ENCODE measurements at places on chromosomes 6 and 20.
A peak's percentile ranks its signal among the peaks of the same experiment; 100 is the strongest.

DNA sequence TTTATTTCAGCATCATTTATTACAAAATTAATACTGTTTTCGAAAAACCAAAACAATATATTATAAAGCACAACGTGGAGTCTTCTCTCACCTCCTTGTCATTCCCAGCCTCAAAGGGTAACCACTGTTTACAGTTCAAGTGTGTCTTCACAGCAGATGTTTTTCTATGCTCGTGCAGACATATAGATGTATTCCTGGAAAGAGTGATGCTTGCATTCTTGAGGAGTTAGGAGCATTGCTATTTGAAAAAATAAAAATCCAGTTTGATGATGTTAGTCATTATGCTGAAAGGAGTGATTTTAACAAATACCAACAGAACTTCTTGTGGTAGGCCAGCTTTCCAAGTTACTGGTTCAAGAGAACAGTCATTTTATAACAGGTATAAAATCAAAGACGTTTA is 234.9 kb downstream of the BCKDHB start:
- DNase-seq: no peak

DNA sequence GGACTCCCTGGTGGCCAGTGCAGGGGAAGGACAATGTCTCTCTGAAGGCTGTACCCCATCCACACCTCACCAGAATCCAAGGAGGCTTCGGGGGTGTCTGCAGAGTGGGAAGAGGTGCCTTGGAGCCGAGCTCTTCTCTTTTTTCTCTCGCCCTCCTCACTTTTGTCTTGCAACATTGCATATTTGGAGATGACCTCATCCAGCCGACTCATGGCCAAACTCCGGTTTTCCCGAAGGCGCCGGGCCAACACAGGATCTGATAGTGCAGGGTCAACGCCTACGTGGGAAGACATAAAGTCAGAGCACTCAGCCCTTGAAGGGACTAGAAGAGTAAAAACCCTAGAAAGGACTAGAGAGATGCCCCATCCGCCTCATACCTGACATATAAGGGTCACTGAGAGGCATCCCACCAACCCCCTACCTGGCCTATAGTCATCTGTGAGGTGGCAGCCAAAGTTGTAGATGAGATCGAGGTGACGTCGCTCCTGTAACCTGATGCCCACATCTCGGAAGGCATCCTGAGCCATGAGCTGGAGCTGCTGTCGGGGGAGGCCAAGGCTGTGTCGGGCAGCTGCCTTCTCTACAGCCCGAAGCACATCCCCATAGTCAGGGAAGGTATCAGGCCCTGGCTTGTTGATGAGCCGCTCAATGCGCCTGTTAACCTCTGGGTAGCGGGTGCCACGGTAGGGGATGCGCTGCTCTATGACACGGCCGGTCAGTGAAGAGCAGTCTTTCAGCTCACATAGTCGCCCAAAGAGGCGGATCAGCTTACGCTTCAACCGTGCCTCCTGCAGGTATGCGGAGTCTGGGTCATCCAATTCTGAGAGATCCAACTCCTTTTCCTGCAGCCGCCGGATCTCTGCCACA is 3.0 kb upstream of the ZBTB22 start:
- no peak for DNase-seq

GRCh38 chr6:25056130-25056529 is 120.4 kb upstream of the RIPOR2 start:
- peak; percentile 43 for DNase-seq

- DNase-seq: peak; percentile 61
These were observed 48.8 kb upstream of the ZNF217 start for GRCh38 chr20:53642196-53643030.

- peak; percentile 64 for DNase-seq
These were observed 695.2 kb downstream of the PHF3 start for GRCh38 chr6:64330694-64331307.

DNA sequence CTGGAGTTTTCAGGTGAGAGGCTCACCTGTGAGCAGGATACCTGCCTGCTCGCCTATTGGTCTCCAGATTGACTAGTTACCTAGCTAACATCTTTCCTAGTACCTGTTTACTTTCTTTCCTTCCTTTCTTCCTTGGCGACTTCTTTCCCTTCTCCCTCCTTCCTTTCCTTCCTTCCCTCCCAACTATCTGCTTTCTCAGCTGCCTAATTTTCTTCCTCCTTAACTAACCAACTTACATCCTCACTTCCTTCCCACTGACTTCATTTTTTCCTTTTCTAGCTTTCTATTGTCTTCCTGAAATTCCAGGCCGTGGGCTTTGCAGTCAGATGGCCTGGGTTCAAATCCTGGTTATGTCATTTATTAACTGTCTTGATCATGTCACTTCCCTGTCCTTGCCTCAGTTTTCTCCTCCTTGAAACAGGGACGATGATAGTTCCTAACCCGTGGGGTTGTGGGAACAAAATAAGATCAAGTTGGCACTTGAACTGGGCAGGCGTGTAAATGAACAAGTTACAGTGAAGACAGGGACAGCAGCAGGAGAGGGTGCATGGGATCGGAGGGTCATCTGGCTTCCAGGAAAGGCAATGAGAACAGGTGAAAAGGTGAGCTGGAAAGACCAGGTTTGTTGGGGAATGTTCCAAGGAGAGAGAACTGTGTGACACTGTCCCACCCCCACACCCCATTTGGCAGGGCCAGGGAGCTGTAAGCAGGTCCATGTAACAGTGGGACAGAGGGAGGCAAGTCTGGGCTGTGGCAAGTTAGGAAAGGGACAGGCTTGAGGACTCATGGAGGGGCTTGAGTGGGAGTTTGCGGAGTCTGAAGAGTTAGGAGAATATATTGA is 540 bp downstream of the SGK2 start:
- no peak for DNase-seq

DNA sequence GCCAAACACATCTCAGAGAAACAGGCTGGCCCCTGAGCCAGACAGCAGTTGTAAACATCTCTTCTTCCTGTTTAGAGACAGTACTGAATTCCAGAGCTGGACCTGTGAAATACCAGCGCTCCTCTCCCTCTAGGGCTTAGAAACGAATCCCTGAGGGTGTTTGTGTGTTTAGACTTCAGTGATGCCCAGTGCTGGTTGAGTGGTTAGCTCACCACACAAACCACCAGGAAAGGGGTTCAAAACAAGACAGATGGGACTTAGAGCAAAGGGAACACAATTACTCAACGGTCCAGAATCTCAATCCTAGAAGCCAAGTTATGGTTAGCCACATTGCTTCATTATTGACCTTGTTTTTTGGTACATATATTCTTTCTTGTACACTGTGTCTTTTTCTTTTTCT is 108.7 kb upstream of the TMEM170B start:
- no peak for DNase-seq

DNA sequence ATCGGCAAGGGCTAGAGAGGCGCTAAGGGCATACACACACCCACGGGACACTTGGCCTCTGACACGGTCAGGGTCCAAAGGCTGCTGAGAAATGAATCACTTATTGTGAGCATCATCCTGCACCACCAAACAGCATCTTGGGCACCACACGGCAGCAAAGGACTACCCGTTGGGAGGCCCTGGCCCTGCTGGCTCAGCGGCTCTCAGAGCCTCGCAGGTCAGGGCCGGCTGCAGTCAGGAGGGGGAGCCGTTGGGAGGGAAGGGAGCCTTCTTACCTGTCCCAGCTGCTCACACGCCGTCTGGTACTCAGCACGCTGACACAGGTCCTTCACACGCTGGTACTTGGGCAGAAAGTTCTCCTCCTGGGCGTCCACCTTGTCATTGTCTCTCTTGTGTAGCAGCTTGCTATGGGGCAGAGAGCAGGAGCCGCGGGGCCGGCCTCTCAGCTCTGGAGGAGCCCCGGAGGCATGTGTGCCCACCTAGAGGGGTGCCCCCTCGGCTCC is 109.0 kb downstream of the SULF2 start:
- no peak for DNase-seq

DNA sequence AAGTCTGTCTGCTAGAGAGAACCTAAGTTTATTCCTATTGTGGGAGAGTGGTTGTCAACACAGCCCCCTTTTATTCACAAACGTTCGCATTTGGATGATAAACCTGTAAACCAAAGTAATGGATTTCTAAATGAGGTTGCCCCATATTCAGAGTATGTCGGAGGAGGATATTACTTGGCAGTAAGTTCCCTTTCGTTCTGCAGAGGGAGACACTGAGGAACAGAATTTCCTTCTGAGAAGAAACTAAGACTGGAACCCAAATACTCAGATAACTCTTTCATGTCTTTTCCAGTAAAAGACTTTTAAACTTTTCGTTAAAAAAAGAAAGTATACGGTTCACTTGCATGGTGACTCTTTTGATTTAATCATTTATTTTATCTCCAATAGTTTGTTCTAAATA is 754.6 kb upstream of the MMS22L start:
- DNase-seq: no peak

- no peak for DNase-seq
These were observed 516 bp downstream of the TMEM151B start for GRCh38 chr6:44270526-44271405.

- no peak for DNase-seq
These were observed at the start of gene COX4I2 for GRCh38 chr20:31637660-31638059. COX4I2 (plus strand) TSS chr20:31637912; CDS start chr20:31639018, 1,106 bp downstream.

DNA sequence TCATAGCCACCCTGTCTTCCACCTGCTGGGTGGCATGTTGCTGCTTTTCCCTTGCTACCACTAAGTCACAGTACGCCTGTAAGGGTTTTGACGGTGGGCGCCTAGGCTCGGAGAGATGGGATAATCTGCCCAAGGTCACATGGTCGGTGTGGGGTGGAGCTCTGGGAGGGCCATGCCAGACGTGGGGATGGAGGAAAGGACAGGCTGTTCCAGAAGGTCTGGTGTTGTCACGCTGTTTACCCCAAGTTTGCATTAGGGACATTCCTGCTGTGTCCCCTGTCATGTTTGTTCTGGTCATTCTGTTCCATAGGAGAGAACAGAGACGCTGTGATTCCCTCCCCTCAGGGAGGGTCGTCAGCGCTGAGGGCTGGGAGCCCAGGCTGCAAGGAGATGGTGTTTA is 16.1 kb downstream of the IP6K3 start:
- no peak for DNase-seq

DNA sequence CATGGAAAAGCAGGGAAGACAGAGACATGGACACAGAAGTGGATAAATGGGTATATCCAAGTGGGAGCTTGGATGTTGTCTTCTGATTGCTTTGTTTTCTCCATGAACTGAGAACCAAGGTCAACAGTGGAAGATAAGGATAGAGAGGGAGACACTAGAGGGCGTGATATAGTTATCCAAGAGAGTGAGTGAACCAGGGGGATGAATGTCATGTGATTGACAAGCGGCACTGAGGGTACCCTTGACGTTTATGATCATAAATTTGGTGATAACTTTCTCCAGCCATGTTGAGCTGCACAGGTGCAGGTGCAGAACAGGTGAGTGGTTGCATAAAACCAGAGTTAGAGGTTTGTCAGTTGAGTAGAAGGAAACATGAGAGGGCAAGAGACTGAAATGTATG is 20.7 kb downstream of the EBF4 start:
- no peak for DNase-seq

DNA sequence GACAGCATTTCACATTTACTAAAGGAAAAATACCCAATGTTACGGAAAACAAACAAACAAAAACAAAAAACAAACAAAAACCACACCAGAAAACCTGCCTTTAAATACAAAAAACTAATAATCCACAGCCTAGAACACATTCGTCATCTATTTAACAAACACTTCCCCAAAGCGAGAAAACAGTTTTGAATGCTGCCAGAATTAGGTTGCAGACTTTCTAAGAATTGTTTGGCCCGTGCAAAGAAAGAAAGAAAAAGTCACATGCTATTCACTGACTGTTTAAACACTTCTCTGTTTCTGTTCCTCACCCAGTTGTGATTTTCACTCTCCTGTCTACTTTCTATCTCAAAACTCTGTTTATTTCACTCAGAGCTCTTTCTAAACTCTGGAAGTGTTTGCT is 52.5 kb downstream of the BCAS1 start:
- no peak for DNase-seq

DNA sequence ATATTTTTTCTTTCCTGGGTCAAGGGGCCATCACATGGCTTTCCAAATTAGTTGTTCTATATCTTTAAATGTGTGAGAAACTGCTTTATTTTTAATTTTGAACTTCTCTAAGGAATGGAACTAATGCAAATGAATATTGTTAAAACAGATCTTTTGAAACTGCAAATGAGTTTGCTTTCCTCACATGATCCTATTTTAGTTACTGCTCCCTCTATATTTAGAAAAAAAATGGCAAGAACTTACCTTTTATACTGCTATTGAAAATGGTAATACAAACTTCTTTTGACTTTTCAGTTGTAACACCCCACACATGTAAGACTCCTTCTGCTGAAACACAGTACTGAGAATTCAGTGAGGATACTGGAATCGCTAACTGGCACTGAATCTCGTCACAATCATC is 15.9 kb downstream of the IFNGR1 start:
- DNase-seq: no peak

GRCh38 chr6:4358414-4359107 is 223.2 kb upstream of the ECI2 start:
- peak; percentile 63 for DNase-seq

GRCh38 chr20:41345729-41346067 is 5.1 kb downstream of the LPIN3 start:
- no peak for DNase-seq

GRCh38 chr6:14751645-14752175 is 494.2 kb upstream of the JARID2 start:
- no peak for DNase-seq

DNA sequence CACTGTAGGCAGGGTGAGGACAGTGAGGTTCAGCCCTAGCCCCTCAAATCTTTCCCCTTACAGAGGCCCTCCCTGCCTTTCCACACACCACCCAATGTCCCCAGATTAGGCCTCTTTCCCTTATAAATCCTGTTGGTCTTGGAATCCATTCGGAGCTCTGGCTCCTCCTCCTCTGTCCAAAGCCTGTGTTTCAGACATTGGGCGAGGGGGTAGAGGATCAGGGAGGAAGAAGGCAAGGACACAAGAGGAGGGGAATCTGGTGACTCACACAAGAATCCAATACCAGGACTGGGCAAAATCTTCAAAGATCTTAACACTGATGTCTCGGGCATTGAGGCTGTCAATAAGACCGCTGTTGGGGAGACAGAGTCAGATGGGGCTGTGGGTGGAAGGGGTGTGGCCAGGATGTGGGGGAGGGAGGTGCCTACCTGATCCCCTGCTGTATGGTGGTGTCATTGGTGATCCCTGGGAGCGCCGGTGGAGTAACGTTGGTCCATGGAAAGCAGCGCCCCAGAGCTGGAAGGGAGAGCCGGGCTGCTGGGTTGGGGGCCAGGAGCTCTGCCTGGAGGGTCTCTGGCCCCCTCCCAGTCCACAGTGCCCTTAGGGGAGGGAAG is 7.6 kb downstream of the SLC44A4 start:
- DNase-seq: no peak
